Fibroblast of lung (primary cell): ENCODE measurements at places on chromosomes 16 and 17. TPM values are rescaled to one million over a fixed set of nuclear protein-coding genes. Genes with fewer than 3 reads are reported as not detected.

The CMTM2 gene
- total RNA-seq = not detected in 2 replicates

The DPEP3 gene
- total RNA-seq = not detected in 2 replicates

The RSL1D1 gene
- 40.5 and 56.2 TPM in 2 replicates for total RNA-seq

GRCh38 chr16:88941913-88942909 lies 34.8 kb downstream of the CBFA2T3 start:
- peak; percentile 1 for DNase-seq

DNA sequence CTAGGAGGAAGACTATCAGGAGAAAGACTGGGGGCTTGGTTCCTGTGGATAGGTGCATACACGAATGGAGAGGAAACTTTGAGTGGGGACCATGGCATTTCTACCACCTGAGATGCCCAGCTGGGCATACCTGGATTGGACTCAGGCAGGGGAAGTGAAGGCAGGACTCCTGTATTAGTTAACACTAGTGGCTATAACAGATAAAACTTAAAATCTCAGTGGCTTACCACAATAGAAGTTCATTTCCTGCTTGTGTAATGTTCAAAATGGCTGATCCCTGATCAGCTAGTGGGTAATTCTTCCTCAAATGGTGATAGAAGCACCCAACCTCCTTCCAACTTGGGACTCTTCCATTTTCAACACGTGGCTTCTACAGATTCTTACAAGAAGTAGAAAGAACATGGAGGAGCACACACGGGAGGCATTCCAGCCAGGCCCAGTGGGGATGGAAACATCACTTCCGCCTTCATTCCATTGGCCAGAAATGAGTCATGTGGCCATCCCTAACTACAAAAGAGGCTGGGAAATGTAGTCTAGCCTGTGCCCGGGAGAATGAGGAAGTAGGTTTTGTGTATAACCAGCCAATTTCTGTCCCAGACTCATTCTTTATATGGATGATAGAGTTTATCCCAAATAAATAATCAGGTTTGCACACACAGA lies 112.1 kb downstream of the UTP18 start:
- DNase-seq = peak; percentile 28

DNA sequence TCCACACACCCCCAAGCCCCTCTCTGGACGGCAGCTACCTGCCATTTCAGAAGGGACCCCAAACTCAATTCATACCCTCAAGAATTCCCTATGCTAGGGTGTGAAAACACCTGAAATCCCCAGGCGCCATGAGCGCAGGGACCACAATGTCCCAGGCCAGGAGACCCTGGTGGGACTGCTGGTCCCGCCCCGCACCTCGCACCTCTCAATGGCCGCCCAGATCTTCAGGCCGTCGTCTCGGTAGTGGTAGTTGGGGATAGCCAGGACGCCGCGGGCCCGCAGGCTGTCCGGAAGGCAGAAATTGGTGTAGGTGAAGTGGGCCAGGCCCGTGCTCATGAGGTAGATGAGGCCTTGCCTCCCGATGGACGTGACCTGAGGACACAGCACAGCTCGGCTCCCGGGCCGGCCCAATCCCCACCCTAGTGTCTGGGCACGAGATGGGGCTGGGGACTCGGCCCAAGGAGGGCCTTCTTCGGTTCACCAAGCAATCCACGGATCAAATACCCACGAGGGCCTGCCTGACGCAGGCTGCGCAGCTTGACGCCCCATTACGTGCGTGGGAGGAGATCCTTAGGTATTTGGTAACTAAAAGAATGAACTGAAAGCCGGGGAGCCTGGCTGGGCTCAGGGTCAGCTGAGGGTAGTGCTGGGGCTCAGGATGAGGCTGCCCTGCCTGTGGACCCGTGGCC lies 9.2 kb downstream of the ALOXE3 start:
- no peak for DNase-seq

DNA sequence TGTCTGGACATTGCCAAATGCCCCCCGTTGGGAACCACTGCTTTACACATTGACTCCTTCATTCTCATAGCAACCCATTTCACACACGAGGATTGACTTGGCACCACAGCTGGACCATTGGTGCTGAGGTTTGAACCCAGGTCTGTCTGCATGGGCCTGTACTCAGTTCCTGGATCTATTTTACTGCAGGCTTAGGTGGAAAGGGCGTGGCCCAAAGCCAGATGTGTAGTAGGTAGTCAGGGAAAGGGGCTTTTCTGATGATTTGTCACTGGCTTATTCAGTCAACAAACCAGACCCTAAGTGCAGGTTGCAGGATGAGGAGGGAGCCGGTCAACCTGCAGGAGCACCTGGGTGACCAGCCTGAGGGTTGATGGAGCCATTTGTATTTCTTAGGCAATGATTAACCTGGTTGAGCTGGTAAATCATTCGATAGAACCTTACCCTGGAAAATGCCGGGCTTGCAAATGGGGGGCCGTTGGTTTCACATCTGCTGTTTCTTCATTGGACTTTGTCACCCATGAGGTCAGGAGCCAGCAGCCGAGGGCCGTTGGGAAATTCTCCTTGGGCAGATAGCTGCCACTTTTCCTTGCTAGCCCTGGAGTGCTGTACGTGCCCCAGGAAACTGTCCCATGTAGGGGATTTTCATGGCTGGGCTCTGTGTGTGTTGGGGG lies 104.4 kb downstream of the CMIP start:
- DNase-seq = no peak

- DNase-seq = peak; percentile 2
Measured at GRCh38 chr17:68356949-68357455, 65.7 kb downstream of the ARSG start.

GRCh38 chr16:86929057-86929871 lies 350.9 kb downstream of the FOXL1 start:
- DNase-seq = peak; percentile 68

- DNase-seq = peak; percentile 79
Measured at GRCh38 chr16:24010440-24011089, 174.8 kb downstream of the PRKCB start.

GRCh38 chr17:42112552-42113176 lies at the start of gene DHX58:
DHX58 (minus strand) TSS chr17:42112714; CDS start chr17:42111892, 822 bp downstream.
- DNase-seq = peak; percentile 87

GRCh38 chr16:77971306-77972061 lies 50.9 kb upstream of the CLEC3A start:
- DNase-seq = peak; percentile 61

GRCh38 chr16:55615071-55615470 lies 40.7 kb upstream of the SLC6A2 start:
- no peak for DNase-seq

GRCh38 chr17:8964801-8965393 lies 610 bp downstream of the PIK3R5 start:
- no peak for DNase-seq
